Stimulated activated CD4-positive, alpha-beta T cell treated with anti-CD3 and anti-CD28 coated beads, TNF-alpha, amount 100 ng/mL, for 24 hours (primary cell): ENCODE measurements at places on chromosomes 5 and 9.

DNA sequence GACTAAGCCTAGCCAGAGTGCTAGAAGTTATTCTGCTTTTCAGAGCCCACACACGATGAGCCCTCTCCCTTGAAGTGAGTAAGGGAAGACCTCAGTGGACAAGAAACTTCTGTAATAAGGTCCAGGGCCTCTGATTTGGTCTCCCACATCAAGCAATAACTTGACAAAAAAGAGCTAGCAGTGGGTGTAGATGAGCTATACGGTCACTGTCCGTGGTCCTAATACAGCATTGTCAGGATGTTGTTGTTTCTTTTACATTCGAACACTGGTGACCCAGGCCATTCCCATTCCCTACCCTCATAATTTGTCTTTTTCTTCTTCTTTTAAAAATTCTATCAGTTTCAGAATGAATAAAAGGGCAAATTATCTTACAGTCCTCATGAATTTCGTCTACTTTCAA lies 5.2 kb downstream of the PCSK1 start:
- no peak for DNase-seq

DNA sequence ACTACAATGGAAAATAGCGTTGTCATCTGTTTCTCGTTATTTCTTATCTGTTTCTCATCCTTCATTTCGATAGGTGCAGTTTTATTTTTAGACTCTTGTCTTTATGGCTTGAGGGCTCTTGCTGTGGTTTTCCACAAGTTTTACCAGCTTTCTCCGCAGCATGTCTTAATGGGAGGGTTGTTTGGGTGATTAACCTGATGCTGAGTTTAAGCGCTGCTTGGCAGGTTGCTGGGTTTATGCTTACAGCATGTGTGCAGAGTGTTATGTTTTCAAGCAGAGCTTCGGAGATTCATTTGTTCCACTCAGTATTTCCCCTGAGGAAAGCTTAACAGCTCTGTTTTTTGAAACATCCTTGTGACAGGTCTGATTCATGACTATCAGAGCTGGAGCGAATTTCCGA lies 154.0 kb downstream of the SLC12A2 start:
- no peak for DNase-seq

DNA sequence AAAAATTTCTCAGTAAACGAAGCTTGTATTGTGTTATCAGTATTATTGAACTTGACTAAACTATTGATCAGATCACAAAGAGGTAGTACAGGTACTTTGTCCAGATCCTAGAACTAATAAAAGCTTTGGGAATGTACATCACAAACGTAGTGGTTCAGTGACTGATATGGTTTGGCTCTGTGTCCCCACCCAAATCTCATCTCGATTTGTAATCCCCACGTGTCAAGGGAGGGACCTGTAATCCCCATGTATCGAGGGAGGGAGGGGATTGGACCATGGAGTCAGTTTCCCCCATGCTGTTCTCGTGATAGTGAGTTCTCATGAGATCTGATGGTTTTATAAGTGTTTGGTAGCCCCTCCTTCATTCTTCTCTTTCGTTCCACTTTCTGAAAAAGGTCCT lies 100.9 kb downstream of the ARRDC3 start:
- no peak for DNase-seq

DNA sequence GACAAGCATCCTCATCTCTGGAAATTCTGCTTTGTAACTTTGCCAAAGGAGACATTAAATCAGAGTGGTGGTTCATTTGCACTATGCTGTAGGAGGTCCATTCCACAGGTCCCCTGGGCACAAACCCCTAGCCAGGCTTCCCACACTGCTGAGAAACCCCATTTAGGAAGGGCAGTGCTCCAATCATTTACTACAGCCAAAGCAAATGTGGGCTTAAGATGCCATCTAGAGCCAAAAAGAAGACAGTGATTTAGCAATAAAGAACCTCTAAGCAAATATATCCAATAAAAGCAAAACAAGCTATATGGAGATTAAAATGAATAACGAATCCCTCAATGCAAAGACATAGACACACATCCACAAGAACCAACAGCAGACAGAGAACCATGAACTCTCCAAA lies 129.0 kb upstream of the ALDH1B1 start:
- no peak for DNase-seq

GRCh38 chr5:112117551-112117950 lies 301.5 kb downstream of the EPB41L4A start:
- no peak for DNase-seq

GRCh38 chr5:84779186-84779585 lies 394.5 kb upstream of the EDIL3 start:
- DNase-seq: no peak

- DNase-seq: no peak
Observed at GRCh38 chr5:138875552-138875875, 379 bp upstream of the LRRTM2 start.

DNA sequence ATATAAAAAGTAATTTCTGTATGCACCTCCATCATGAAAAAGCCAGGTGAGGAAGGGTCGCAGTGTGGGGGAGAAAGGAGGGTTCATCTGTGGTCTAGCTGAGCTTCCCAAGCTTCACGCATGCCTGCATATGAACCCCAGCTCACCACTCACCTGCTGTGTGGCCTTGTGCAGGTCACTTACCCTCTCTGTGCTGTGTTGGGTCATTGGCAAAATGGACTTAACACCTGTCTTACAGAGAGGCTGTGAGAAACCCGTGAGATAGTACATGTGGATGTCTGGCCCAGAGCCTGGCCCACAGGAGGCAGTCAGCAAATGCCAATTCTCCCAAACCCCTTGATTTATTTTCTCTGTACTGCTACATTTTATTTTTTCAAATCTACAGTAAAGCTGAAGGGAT lies 88.9 kb downstream of the GABBR2 start:
- no peak for DNase-seq

DNA sequence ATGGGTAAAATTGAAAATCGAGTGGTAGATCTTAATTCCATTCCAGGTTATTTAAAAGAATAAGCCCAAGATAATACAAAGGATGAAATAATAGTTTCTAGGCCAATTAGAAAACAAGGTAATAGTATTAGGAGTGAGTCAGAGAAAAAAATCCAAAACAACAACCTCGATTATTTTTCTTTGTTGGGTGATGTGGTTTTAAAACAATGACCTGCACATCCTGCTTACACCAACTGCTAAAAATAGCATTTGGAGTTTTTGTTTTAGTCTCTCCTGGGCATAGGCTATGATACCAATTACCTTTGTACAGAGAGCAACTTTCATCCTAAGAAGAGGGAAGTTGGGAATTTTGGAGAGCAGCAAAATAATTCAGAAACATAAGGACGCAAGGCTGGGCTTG lies 101.7 kb upstream of the MYO10 start:
- no peak for DNase-seq

DNA sequence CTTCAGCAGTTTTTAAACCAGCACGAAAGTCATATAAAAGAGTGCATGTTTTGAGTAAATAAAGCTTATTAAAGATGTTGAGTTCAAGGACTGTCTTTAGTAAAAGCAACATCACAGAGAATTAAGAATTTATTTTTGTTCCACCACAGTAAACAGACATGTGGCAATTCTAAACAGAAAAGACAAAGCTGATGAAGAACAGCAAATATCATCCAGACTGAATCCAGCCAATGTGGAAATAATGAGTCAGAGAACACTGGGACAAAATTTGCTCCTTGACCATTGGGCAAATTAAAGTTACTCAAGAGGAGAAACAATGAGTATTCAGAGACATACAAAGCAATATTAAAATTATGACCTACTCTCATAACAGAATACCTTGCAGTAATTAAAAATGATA lies 28.8 kb downstream of the OR2K2 start:
- DNase-seq: no peak

- no peak for DNase-seq
Observed at GRCh38 chr5:56006094-56006493, 11.3 kb upstream of the IL6ST start.

DNA sequence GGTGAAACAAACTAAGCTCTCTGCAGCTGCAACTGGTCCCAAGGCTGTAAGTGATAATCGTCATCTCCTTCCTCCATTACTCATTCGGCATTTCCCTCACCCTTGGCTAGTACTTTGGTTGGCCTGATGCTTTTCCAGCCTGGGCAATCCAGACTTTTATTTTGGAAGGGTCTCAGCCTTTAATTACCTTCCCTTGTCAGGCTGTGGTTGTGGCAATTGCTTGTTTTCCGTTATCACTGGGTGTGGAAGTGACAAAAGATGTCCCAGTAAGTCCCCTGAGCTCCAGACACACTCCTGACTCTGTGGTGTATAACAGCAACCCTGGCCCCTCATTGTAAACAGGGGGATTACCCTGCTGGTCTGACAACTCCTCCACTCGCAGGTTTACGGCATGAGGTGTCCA lies 6.3 kb upstream of the FAF2 start:
- no peak for DNase-seq

GRCh38 chr9:115957585-115957984 lies 196.0 kb upstream of the PAPPA start:
- DNase-seq: no peak

DNA sequence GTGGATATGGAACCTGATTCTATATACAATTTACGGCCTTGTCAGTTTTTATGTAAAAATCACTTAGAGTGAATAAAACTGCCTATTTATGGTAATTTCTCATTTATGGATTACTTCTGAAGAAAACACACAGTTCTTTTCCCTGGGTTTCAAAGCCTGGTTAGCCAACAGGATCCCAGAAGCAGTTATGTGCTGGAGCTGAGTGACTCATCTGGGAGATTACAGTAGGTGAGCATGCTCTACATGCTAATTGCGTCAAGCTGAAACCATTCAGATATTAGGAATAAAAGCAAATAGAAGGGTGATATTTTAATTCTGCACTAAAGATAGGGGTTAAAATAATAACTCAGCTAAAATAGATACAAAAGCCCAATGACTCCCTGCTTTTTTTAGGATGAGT lies 47.8 kb downstream of the PDE4D start:
- DNase-seq: no peak

DNA sequence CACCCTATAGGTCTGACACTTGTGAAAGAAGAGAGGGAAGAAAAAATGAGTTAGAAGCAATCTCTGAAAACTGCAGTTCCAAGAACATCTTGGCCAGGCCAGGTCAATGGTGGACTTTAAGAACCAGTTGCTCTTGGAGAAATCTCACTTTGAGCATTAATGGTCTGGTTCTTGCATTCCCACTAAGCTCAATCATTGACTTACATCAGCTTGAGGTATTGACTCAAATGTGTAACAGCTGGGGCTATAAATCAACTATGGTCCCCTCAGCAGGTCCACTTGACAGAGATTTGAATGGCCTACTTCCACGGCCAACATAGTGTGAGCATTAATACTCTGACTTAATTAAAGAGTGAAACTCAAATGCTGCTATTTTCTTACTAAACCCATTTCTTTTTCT lies 357.8 kb upstream of the RGMB start:
- no peak for DNase-seq

- no peak for DNase-seq
Observed at GRCh38 chr9:101028346-101029314, at the start of gene PLPPR1. Gene PLPPR1 (plus strand): TSS chr9:101028727.

- DNase-seq: no peak
Observed at GRCh38 chr5:108003178-108003577, 332.4 kb upstream of the EFNA5 start.

DNA sequence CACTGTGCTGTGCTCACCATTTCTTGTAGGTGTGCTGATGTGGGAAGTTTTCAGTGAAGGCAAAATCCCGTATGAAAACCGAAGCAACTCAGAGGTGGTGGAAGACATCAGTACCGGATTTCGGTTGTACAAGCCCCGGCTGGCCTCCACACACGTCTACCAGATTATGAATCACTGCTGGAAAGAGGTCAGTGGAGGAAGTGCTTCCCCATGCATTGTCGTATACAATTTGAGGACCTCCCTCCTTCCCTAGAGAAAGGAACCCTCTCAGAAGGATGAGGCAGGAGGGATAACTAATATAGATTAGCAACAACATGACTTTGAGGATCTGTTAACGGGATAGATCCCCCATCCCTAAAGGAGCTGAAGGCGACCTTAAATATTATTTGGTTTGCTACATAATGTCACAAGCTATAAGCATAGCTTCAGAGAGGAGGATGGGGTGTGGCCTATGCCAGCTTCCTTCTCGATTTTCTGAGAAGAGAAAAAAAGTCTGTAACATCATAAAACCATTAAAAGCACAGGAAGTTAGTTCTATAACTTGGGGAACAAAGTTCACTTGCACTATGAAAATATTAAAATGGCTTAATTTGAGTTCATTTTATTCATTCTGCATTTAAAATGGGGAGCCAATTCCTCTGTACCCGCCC lies 17.0 kb upstream of the CYFIP2 start:
- DNase-seq: no peak

DNA sequence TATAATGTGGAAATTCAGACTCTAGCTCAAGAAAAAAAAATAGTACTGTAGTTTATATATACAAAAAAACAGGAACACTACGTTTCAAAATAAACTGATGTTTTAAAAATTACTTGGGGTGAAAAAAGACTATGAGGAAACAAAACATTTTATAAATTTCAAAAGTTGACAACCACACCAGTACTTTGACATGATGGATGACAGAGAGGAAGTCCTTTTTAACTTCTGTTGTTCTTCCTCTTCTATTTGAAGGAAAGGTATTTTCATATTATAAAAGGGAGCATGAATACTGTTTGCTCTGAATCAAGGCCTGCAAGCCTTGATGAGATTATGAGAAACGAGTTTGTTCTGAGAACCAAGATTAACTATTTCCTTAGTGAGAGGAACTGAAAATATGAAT lies 456.9 kb downstream of the TAF11L14 start:
- DNase-seq: no peak

DNA sequence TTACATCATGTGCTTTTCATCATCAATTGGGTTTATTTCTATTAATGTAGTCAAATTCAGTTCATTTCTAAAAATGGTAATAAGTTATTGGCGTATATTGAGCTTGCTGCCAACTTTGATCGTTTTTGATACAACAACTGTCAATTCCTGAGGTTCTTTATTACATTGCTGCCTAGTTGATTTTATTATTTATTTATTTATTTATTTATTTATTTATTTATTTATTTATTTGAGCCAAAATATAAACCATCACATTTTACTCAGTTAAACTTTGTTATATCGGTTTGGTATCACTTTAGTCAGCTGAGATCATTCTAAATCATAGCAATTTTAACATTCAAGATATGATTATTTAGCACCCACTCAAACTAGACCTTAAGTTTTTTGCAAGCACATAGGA lies 100.0 kb downstream of the FBXO38 start:
- no peak for DNase-seq

DNA sequence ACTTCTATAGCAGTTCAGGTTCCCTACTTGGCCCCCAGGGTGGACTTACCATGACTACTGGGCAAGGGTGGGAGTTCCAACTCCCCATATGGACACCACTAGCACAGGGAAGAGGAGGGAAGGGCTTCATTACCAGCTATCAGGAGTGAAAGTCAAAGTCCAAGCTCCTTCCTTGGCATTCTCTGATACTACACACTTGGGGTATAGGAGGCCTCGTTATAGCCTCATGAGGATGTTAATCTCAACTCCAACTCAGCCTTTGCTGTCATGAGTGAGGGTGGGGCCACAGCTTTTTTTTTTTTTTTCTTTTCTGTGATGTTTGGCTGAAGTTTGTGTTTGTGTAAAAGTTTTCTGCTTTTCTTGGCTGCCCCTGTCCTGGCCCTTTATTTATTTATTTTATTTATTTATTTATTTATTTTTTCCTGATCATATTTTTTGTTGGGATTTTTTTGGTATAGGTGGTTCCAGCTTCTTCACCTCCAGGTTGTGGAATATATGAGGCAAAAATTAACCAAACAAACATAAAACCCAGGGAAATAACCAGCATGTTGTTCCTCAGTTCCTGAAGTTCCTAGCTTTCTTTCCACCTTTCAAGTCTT lies 8.7 kb downstream of the GARIN3 start:
- DNase-seq: no peak
